ENCODE measurements at places on chromosomes 7 and 10. TPM values are rescaled to one million over a fixed set of nuclear protein-coding genes. Genes with fewer than 3 reads are reported as not detected.

The PLAC9 gene
- 61.4 TPM for total RNA-seq

- H3K36me3 ChIP-seq: no peaks in the 10 kb centered on the region
- no peaks in the 10 kb centered on the region for H3K4me1 ChIP-seq
- no peaks in the 10 kb centered on the region for H3K27me3 ChIP-seq
- no peak overlapping the region for H3K4me3 ChIP-seq
- no peak overlapping the region for H3K27ac ChIP-seq
- DNase-seq: no peak
Measured at GRCh38 chr10:82674036-82674435, 799.0 kb downstream of the NRG3 start.

DNA sequence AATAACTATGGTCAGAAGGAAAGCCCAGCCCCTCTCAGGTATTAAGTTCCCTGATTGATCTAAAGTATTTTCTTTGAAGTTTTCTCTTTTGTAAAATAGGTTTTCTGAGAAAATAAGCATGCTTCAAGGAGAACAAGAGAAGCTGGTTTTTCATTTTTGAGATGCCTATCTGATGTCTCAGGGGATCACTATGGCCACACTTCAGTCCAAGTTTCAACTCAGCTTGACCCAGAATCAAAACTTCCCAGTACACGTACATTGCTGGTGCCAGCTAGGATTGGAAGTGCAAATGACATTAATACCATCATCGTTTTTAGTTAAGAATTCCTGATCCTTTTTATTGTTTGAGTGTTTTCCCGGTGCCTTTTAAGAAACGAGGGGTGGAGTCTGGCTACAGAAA lies 7.2 kb downstream of the ITIH5 start:
- no peak for DNase-seq
- H3K27ac ChIP-seq: no peak overlapping the region
- no peak overlapping the region for H3K4me3 ChIP-seq
- no peaks in the 10 kb centered on the region for H3K36me3 ChIP-seq

- H3K4me3 ChIP-seq: no peak overlapping the region
- H3K27me3 ChIP-seq: no peaks in the 10 kb centered on the region
- no peaks in the 10 kb centered on the region for H3K4me1 ChIP-seq
- H3K27ac ChIP-seq: no peak overlapping the region
Measured at GRCh38 chr7:128219636-128220035, 21.4 kb upstream of the LEP start.

GRCh38 chr10:96890172-96890513 lies 58.0 kb downstream of the LCOR start:
- peaks cover 12% of the 10 kb centered on the region for H3K4me1 ChIP-seq
- H3K27me3 ChIP-seq: no peaks in the 10 kb centered on the region
- H3K27ac ChIP-seq: no peak overlapping the region
- no peak overlapping the region for H3K4me3 ChIP-seq
